A673 (cell line): ENCODE measurements at places on chromosomes 1 and 21.

DNA sequence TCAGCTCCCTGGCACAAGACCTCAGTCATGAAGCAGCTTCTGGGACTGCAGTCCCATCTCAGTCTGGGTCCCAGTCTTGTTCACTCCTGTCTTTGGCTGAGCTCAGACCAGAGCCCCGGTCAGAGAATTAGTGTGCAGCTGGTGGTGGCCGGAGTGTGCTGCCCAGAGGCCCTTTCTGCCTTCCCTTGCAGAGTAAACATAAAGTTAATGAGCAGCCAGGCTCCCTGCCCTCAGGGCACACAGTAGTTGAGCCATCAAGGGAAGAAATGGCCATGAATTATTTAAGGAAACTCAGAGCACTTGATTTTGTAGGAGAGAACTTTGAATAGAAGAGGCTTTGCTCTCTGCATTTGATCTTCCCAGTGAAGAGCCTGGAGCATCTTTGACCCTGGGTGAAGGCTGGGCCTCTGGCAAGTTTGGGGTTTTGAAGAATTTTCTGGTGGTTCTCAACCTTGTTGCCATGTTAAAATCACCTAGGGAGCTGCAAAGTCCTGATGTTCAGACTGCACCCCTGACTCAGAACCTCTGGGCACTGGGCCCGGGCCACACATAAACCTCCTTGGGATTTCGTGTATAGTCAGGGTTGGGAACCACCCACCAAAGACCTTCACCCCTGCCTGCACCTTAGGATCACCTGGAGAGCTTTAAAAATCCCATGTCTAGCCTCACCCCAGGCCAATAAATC, 26.4 kb upstream of the SELENON start:
- no peak for DNase-seq

- DNase-seq = no peak
Observed at GRCh38 chr1:5189384-5189783, 535.0 kb downstream of the AJAP1 start.

DNA sequence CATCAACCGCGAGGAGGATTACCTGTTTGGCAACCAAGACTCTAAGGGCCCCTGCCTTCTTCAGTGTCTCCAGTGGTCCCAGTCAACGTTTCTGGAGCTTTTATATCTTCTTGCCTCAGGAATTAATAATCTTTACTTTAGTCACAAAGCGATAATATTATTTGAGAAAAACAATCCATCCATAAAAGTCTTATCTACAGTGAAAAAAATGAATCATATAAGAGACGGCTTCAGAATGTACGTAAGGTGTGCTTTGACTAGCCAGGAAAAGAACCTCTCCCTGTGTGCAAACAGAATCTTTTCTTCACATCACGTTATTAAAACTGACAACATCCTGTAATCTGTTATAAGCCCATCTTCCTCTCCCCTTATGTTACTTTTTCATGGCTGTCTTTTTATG, at the start of gene REG4:
Gene REG4 (minus strand): TSS at position 74 of the 400 bp plus-strand sequence. CDS start 2,691 bp downstream, outside the sequence.
- DNase-seq = no peak

DNA sequence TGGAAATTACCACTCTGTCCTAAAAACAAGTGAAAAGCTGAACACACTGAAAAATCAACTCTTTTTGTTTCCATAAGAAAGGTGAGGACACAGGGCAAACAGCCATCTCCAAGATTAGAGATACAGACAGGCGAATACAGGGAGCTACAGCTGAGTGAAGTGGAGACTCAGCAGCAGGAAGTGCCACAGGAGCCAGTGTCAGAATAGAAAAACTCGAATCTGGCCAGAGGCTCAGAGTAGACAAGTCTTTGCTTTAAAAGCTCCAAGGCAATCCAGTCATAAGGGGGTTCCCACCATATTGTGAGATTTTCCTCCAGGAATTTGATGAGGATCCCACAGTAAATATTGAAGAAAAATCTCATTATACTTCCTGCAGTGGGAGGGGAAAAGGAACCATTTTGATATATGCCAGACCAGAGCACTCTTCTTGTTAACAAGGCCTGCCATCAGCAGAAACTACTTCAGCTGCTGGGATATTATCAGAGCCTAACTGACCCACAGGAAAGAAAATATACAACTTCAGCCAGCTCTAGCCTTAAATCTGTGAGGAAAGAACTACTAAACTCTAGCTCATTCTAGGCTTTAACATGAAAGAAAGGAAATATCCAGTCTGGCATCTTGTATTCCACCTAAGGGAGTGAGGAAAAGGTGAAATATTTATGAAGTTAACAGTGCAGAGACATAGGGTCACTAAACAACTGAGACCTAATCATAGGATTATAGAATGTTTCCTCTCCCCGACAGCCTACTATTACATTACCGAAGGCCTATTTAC, 256.2 kb upstream of the OLFM3 start:
- no peak for DNase-seq

DNA sequence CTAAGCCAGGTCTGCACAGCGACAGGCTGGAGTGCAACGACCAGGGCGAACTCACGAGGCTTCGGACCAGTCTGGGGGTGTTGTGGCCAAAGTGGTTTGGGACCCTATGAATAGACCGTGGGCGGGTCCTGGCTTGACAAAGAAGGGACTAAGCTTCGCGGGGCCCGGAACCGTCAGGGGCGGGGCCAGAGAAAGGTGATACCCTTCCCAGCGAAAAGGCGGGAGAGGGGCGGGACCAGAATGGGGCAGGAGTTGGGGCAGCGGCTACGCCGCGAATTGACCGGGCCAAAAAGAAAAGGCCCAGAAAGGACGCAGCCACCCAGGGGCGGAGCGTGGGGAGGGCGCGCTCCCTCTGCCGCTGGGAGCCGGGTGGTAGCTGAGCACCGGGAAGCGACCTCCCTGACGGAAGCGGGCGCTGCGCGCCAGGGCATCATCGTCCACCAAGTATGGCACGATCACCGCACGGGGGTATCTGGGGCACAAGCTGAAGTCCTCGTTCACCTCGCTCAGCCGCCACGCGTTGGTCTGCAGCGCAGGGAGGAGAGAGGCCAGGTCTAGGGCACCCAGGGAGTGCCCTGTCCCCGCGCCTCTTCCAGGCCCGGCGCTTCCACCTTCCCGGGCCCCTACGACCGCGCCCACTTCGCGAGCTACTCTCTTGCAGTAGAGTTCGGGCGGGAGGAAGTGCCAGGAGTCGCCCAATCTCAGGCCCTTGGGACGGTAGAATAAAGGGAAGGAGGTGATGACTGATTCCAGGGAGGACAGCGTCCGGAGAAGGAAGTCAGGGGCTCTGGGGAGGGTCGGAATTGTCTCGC, 6.7 kb upstream of the FAM167B start:
- DNase-seq = peak; percentile 63

DNA sequence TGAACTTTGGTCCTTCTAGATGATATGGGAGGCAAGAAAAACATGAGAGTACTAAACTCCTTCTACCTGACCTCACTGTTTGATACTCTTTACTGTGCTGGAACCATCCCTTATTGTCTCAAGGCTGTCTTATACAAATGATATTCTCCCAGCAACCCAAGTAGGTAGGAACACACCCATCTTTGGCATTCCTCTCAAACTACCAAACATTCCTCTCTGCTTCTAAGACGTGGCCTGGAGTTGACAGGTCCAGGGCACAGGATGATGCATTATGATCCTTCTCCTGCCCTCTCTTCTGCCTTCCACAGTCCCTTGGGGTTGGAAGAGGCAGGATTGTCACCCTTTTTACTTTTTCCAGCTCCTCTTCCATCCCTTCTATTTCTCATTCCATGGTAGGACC, 90.5 kb downstream of the SPATA17 start:
- DNase-seq = no peak
